ENCODE measurements at places on chromosomes 13 and 19.

DNA sequence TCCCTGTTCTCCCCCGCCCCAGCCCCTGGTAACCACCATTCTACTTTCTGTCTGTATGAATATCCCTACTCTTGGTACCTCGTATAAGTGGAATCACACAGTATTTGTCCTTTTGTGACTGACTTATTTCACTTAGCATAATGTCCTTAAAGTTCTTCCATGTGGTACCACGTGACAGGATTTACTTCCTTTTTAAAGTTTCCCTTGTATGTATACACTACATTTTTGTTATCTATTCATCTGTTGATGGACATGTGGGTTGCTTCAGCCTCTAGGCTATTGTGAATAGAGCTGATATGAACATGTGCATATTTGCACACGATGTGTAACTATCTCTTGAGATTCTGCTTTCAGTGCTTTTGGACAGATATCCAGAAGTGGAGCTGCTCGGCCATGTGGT, 59.6 kb upstream of the GJB6 start:
- peaks cover 6% of the 10 kb centered on the region for H3K36me3 ChIP-seq
- no peak overlapping the region for H3K4me3 ChIP-seq
- no peak overlapping the region for H3K27ac ChIP-seq
- no peak for DNase-seq

DNA sequence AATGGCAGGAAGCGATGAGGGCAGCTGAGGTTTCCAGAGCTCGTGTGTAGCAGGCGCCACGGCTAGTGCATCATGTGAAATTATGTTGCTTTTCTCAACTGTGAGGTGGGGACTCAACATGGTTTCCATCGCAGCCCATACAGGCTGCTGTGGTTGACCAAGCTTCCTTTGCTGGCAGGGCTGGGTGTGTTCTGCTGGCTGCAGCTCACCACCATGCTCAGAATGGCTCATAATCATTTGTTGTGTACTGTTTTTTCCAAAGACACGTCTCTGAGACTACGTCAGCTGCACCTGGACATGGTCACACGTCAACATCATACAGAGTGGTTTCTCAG, 16.1 kb upstream of the RASA3 start:
- H3K36me3 ChIP-seq, result no peaks in the 10 kb centered on the region
- no peak overlapping the region for H3K4me3 ChIP-seq
- H3K4me1 ChIP-seq, result no peaks in the 10 kb centered on the region
- no peak for DNase-seq
- no peak overlapping the region for H3K27ac ChIP-seq
- H3K27me3 ChIP-seq, result peaks cover 5% of the 10 kb centered on the region

GRCh38 chr19:53389571-53389970, 5.4 kb upstream of the ZNF765 start:
- DNase-seq, result no peak
- peaks cover 38% of the 10 kb centered on the region for H3K36me3 ChIP-seq
- H3K4me1 ChIP-seq, result peaks cover 3% of the 10 kb centered on the region
- no peak overlapping the region for H3K27ac ChIP-seq
- no peak overlapping the region for H3K4me3 ChIP-seq

DNA sequence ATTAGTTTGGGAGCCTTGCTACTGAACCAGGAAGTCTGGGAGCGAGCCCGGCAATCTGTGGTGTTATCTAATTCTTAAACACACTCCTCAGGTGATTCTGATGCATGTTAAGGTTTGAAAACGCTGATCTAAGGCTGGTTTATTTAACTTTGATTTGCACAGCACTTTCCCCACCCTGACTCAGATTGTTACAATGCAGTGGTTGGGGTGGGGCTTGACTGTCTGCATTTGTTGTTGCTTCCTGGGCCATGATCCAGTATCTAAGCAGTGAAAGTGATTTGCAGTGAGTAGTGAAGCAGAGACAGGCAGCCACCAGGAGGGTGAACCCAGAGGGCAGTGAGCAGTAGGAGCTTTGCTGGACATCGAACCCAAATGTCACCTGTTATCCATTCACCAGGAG, 81.6 kb upstream of the ARGLU1 start:
- no peaks in the 10 kb centered on the region for H3K27me3 ChIP-seq
- no peak for DNase-seq
- no peaks in the 10 kb centered on the region for H3K36me3 ChIP-seq
- H3K27ac ChIP-seq, result no peak overlapping the region
- no peaks in the 10 kb centered on the region for H3K4me1 ChIP-seq

- H3K4me3 ChIP-seq, result no peak overlapping the region
- peak overlapping the region; percentile 24 for H3K27ac ChIP-seq
- DNase-seq, result no peak
Measured at GRCh38 chr13:110629735-110630134, 14.4 kb downstream of the NAXD start.

DNA sequence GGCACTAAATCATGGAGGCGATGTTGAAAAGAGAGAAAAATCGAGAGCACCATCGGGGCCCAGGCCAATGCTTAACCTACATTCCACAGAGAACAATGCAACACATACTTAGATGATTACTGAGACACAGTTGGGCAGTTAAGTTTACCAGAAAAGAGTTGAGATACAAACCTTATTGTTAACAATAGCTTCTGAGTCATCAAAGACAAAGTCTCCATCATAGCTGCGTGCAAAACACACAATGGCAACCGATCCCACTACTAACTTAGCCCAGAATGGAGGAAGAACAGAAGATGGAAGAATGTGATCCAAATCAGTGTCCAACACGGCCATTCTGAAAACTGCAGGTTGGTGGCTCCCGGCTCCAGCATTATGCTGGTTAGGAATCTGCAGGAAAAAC, 6.2 kb downstream of the TMTC4 start:
- no peak for DNase-seq
- H3K36me3 ChIP-seq, result peaks cover 41% of the 10 kb centered on the region
- H3K27ac ChIP-seq, result no peak overlapping the region
- no peak overlapping the region for H3K4me3 ChIP-seq
- H3K4me1 ChIP-seq, result peaks cover 13% of the 10 kb centered on the region

DNA sequence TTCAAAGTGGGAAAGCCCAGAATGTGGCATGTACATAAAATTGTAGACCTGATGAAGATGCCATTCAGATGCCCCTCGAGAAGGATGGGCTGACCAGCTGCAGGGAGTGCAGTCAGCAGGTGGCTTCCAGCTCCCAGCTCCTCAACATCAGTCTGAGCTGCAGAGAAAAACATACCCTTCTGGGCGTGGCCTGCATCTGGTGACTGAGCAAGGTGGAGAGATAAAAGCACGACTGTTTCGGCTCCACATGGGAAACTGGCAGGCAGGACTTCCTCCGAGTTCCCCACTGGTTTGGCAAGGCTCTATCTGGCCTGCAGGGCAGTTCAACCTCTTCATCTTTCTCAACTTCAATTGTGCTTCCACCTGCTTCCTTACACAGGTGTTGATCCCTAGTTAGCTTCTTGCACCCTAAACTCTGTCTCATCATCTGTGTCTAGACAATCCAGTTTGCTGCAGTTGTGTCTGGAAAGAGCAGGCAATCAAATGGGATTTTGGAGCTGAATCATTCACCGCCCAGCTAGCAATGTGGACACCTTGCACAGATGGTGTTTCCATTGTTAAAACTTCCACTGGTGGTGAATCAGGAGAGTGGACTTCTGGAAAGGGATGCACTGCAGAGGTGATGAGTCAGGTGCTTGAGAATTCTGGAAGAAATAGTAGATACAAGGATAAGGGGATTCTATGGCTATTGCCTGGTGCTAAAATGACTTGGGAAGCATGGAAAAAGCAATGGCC, 56.8 kb downstream of the POLR1D start:
- peaks cover 42% of the 10 kb centered on the region for H3K27me3 ChIP-seq
- no peaks in the 10 kb centered on the region for H3K36me3 ChIP-seq
- DNase-seq, result no peak

DNA sequence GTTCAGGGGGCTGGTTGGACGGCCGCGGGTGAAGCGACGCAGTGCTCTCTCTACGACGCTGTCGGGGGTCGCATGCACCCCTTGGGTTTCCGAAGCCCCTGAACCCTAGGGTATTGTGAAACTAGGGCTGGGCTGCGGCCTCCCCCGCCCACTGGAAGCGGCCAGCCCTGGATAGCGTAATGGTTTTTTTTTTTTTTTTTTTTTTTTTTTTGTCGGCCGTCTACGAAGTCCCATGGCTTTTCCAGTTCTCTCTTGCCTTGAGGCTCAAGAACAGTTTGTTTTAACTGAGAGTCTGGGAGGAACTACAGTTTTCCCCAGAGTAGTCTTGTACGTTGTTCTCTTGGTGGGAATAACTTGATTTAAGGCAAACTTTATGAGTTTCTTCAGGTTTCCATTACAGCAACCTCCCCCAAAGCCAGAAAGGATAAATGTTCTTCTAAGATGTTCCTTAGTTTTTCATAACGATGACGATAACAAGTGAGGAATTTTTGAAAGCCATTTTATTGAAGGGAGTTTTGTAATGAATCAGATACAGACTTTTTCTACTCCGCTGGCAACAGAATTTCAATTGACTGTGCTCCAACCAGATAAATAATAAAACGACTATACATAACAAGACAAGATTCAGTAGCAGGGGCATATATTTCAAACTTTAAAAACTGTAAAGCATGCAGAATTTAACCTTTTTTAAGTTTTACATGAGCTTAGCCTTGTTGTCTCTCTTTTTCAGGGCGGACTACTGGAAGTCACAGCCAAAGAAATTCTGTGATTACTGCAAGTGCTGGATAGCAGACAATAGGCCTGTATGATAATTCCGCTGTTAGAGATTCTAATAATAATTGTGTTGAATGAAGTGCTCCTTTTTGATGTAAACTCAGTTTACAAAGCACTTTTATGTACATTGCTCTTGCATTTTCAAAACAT, 867 bp downstream of the WBP4 start:
- H3K27me3 ChIP-seq, result no peaks in the 10 kb centered on the region
- DNase-seq, result no peak
- H3K4me1 ChIP-seq, result peaks cover 64% of the 10 kb centered on the region
- H3K36me3 ChIP-seq, result peaks cover 4% of the 10 kb centered on the region
